Stimulated activated CD8-positive, alpha-beta memory T cell treated with anti-CD3 and anti-CD28 coated beads, Interleukin-7, amount 100 ng/mL, for 24 hours (primary cell): ENCODE measurements at places on chromosomes 1 and 21.

DNA sequence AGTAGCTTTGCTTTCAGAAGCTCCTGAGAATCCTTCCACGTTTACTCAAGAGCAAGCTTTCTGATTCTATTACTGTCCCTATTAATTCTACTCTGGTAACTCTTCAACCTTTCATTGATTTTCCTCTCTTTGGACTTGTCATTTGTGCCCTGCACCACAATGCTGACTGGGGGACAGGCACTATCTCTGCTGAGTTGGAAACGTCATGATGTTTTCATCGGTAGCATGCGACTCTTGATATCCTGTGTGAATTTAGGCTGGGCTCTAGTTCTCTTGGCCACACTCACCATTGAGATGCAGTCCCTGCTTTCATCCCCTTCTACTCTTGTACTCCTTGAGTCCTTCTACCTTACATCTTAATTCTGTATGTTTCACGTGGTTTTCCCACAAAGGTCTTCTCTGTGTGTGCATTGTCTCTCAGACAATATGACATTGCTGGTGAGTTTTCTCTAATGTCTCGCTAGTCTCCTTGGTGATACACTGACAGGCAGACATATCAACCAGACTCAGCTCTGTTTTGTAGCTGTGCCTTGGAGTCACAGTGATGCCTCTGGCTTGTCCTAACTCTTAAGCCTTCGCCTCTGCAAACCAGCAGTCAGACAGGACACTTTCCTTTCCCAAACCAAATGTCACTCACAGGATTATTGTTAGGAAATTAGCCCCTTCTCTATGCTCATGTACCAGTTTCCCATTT, 223.6 kb upstream of the ADGRL2 start:
- no peak for DNase-seq

DNA sequence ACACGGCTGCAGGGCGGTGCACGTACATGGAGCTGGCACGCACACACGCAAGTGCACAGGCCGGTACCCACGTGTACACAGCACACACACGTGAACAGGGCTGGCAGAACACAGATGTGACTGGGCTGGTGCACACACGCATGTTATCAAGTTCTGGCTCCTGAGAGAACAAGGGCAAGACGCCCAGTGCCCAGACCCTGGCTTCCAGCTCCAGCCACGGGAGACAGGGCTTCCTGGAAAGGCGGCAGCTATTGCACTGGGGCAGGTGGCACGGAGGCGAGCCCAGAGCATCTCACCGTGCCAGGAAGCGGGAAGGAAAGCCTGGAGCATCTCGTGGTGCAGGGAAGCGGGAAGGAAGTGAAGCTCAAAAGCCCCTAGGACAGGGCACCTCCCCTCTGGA, 5.9 kb downstream of the SDF4 start:
- no peak for DNase-seq

DNA sequence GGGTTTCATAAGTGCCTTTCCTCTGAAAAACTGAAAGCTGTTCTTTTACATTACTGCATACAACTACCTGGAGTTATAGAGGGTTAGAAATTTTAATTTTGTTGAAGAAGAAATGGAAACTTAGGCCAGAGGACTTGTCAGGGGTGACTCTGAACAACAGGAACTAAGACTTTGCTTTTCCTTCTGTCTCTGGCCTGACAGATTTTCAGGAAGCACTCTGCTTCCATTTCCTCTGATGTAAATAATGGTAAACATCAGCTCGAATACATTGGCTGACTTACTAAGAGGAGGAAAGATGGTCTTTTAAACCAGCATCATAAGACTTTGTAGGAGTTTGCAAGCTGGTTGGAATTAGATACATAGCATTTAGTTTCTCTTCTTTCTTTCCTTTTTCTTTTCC, 27.1 kb upstream of the PLEKHM2 start:
- no peak for DNase-seq

GRCh38 chr1:210905944-210906453, 227.9 kb downstream of the KCNH1 start:
- no peak for DNase-seq

DNA sequence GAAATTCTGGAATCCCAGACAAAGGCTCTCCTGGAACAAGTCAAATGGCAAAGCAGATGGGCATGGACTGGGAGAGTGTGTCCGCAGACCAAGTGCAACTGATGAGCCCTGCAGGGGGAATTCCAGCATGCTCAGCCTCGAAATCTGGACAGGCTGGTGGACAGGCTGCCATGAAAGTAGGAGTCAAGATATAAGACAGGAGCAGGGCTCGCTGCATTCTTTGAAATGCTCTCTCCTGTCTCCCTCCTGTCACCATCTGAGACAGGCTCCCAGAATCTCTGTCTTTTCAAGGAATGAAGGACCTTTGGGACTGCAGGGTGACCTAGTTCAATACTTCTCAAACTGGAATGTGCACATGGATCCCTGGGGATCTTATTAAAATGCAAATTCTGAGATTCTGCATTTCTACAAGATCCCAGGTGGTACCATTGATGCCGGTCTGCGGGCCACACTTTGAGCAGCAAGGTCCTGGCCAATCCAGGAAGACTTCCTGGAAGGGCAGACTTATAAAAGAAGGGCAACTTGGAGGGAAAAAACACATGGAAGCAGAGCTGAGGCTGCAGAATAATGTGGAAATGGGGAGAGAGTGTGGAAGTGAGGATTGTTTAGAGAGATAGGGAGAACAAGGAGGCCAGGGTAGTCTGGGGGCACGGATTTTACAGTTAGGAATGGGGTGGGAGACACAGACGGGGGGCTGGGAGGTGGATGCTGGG, 29.8 kb downstream of the TNNT2 start:
- DNase-seq: no peak

DNA sequence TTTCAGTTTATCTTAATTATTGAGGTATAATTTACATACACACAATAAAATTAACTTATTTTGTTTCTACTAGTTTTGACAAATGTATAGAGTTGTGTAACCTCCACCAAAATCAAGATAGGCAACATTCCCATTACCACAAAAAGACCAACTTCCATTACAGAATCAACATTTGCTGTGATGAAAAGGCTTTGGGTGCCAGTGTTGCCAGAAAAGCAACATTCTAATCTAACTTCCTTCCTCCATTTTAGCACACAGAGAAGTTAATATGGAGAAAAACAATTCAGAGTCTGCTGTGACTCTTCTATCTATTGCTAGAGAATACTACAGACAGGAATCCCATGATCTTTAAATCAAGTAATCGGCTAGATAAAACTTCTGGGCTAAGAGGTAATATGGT, 245.3 kb downstream of the RERE start:
- no peak for DNase-seq

DNA sequence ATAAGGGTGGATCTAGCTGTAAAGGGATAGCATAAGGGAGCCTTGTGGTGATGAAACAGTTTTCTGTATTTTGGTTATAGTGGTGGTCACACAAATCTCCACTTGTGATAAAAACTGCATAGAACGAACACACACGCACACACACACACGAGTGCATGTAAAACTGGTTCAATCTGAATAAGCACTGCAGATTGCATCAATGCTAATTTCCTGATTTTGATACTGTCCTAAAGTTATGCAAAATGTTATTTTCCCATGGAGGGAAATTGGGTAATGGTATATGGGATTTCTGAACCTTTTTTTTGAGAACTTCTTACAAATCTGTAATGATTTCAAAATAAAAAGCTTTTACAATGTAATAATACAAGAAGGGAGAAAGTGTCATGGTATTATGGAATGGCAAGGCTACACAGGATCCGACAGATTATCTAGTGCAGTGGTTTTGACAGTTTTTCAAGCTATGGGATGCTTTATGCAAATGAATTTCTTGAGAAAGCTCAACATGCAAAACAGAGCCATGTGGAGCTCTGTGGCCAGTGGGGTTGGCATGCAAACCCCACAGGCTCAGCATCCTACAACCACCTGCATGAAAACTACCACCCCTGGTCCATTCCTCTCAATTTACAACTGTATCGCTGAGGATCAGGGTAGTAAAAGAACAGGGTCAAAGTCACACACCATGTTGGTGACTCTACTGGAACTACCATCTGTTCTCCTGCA, 18.8 kb downstream of the SLC41A1 start:
- no peak for DNase-seq

- no peak for DNase-seq
These were observed 12.1 kb downstream of the LRRC8B start for GRCh38 chr1:89536555-89537341.

DNA sequence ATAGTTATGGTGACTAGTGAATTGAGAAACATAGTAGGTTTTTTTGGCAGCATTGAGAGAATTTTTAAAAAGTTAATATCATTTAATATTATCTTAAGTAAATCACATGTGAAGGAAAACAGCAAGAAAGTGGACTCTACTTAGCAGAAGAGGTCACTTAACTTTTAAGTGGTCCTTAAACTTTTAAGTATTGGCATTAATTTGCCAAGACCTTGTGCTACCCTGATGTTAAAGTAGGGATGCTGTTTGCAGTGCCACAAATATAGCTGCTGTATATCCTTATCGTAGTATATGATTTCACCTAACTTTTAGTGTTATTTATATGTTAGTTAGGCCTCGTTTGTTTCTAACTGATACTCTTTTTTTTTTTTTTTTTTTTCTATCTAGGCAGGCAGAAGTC, 40.2 kb downstream of the SMG7 start:
- DNase-seq: no peak

DNA sequence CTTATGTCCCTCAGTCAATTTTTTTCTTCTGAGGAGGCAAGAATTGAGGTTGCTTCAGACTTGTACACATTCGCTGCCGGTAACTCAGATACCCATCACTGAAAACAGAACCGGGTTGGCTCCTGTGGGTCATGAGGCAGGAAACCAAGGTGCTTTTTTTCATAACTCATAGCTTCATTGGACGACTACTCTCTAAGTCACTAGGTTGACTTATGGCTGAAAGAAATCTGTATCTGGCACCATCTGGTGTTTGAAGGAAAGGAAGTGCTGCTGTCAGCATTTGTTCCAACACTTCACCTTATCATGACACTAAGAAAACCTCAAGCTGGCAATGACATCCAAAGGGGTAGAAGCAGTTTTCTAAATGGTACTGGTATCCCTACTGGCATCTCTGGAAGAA, 82.3 kb downstream of the TBX19 start:
- no peak for DNase-seq
